Upper lobe of right lung (tissue), 1 donor: ENCODE measurements at places on chromosomes 5 and 9. TPM values are rescaled to one million over a fixed set of nuclear protein-coding genes. Genes with fewer than 3 reads are reported as not detected.

Gene GTF2H2
- total RNA-seq: 27.0 TPM

- DNase-seq: no peak
Observed at GRCh38 chr5:168401226-168401625, 85.0 kb upstream of the RARS1 start.

GRCh38 chr9:126149661-126150060 lies 177.0 kb upstream of the MVB12B start:
- DNase-seq: peak; percentile 18

DNA sequence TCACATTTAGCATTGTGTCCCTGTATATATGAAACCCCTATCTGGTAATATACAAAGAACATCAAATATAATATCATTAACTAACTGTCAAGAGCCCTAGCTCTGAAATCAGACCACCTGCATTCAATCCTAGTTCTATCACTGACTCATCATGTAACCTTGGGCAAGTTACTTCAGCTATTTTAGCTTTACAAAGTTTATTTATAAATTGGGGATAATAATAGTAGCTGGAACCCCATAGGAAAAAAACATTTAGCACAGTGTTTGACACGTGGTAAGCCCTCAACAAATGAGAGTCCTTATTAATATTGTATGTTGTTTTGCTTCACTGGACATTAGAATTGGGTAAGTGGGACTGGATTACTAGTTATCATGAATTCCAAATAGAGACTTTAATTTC lies 157.5 kb downstream of the EBF1 start:
- no peak for DNase-seq

GRCh38 chr9:5292141-5292540 lies 12.4 kb downstream of the RLN2 start:
- DNase-seq: no peak

GRCh38 chr5:169703813-169704212 lies 66.7 kb downstream of the DOCK2 start:
- DNase-seq: no peak

DNA sequence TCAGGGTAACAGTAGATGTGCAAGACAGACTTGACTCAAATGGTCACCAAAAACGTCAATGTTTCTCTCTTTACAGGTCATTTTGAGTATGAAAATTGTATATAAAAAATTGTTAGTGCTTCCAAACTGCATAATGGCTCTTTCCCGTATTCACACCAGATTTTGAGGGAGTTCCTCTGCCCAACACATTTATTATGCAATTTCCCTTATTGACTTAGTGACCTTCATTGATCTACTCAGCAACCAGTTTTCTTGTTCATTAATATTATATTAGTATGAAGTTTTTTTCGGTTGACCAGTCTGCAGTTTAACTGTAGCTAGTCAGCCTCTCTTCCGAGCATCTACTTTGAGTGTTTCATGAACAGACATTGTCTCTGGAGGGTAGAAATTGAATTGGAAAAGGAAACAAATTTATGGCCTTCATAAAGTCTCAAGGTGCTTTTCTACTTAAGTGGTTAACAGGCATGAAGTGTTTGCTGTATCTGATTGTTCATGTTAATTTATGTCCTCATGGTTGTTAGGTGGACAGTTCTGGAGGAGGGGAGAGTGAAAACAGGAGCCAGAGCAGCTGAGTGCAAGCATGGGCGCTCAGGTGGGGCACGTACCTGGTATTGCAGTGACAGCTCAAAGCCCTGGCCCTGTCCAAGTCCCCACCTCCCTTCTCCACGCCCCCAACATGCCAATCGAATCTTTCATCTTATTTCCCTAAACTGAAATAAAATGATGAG lies 240.2 kb downstream of the RFK start:
- no peak for DNase-seq

Gene ADAMTS16
- total RNA-seq: 0.26 TPM

GRCh38 chr5:109612278-109612905 lies 77.3 kb upstream of the MAN2A1 start:
- DNase-seq: no peak

GRCh38 chr9:19470981-19471650 lies 62.3 kb downstream of the ACER2 start:
- DNase-seq: no peak

Gene CRHBP
- total RNA-seq: 0.26 TPM

Gene CARTPT
- total RNA-seq: not detected

GRCh38 chr5:18243846-18244245 lies 609.6 kb downstream of the TAF11L14 start:
- DNase-seq: no peak

DNA sequence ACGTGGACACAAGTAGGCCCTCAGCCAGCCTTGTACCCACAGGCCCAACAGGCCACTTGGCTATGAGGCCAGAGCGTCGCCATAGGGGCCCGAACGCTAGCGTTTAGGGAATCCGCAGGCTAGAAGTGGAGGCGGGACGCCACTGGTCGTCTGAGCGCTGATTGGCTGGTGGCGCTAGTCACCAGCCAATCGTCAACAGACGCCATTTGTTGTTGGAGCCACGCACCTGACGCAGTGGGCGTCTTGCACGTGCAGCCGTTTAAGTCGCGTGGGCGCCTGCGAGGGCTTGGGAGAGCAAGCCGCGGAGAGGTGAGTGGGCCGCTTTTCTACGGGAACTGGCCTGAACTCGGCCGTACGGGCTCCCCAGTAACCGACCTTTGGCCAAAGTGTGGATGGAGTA lies at the start of gene DDX4:
Gene DDX4 (plus strand): TSS at position 269 of the 400 bp plus-strand sequence. CDS start 903 bp downstream, outside the sequence.
- no peak for DNase-seq

GRCh38 chr5:126341906-126342630 lies 81.1 kb upstream of the GRAMD2B start:
- no peak for DNase-seq

- no peak for DNase-seq
Observed at GRCh38 chr9:120655005-120655622, 59.2 kb downstream of the MEGF9 start.

Gene ABHD17B
- 14.3 TPM for total RNA-seq

GRCh38 chr9:111975709-111976108 lies 79.1 kb downstream of the UGCG start:
- DNase-seq: peak; percentile 78

DNA sequence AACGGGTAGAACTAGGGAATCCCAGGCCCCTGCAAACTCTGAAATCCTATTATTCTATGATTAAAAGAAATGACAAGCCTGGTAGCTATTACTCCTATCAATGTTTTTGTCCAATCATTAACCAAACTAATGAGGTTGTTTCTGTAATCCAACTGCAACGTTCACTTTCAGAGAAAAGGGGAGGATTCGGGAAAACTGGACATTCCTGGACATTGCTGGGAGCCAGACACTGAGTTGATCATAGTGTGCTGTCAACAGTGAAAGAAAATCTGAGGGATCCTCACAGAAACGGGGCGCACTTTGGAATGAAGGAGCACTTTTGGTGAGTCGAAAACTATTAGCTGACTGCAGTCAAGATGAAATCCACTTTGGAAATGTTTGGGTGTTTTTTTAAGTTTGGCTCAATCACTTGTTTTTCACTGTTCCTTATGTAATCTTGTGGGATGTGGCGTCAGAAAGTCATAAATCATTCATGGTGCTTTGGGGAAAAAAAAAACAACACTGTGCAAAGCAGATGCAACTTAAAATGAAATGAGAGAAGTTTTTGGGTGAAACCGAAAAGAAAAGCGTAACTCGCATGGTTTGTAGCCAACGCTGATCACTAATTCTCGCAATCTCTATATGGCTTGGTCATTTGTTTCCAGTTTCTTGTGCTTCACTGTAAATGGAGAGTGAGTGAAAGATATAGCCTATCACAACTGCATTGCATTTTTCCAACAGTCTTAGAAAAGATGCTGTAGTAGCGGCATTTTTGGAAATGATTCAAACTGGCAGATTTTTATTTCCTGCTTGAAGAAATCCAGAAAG lies 51.2 kb upstream of the ADRA1B start:
- no peak for DNase-seq

Gene TMEM215
- not detected for total RNA-seq

DNA sequence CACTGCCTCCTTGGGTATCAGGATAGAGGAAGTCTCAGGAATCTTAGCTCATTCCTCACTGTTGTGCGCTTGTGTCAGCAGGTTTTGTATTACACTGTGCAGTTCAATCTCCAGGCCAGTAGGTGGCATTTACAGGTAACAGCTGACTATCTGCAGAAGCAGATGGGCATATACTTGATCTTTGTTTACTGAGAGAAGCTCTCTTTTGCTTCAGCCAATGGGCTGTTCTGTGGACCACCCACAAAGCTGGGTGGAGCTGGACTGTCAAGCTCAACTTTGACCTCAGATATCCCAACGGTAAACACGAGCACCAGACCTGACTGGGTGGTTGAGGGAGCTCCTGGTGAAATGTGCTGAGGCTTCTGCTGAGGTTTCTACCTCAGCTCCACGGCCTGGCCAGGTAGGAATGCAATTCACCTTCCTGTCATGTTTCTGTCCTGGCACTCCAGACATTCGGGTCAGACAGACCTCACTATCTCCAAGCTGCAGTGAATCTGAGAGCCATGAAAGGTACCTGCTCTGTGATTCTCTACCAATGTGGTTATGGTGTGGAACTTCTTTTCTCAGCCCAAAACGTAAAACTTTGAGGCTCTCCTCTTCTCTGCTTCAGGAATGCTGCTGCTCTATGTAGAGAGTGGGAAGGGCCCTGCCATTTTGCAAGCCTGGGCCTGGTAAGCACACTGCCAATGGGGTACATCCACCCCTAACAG lies 167.9 kb upstream of the ACTBL2 start:
- DNase-seq: no peak

GRCh38 chr9:135029871-135030565 lies 57.5 kb upstream of the OLFM1 start:
- peak; percentile 50 for DNase-seq

- no peak for DNase-seq
Observed at GRCh38 chr9:4118666-4119065, 181.2 kb downstream of the GLIS3 start.

Gene TICAM2
- total RNA-seq: 6.9 TPM

DNA sequence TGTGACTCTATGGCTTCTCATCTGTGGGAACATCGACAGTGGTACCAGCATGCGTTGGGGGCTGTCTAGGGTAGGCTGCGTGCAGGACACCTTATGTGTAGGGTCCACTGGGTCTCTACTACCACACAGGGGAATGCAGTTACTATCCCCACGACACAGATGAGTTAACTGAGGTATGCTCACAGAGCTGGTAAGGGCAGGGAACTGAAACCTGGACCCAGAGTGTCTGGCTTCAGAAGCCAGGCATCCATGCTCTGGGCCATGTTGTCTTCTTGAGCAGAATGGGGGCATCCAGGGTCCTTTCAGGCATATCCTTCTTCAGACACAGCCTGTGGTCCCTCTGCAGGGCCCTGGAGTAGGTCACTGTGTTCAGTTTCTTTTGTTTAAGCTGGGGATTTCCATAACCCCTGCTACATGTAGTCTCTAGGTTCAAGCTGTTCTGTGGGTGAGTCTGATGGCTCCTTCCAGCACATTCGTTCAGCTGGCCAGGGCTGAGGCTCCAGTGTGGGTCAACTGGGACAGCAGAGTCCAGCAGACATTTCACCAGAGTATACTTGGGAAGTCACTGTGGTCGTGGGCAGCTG lies 148.8 kb downstream of the GADD45G start:
- no peak for DNase-seq

DNA sequence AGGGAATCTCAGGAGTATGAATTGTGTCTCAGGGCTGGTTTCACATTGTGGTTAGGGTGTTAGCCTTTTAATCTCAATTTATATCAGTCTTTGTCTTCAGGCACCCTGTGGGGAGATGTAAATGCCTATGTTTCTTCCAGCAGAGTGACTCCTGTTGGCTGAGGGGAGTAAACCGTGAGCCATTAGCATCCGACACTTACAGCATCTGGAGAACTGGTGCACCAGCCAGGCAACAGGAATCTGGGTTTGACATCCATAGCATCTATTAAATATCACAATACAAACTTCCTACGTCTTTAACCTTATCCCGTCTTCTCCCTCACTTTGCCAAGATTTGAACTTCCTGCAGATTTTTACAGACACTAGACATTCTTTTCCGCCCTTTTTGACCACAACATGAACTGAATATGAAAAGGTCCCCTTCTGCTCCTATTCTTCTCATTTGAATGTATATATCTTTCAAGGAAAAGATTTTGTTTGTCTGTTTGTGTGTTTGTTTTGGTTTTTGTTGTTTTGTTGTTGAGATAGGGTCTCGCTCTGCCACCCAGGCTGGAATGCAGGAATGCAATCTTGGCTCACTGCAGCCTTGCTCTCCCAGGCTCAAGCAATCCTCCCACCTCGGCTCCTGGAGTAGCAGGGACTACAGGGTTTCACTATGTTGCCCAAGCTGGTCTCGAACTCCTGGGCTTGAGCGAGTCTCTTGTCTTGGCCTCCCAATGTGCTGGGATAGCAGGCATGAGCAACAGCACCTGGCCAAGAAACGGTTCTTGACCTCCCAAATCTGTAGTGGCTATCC lies 626.2 kb downstream of the TLR4 start:
- DNase-seq: no peak

- DNase-seq: no peak
Observed at GRCh38 chr5:147098233-147098790, 136.5 kb upstream of the STK32A start.

GRCh38 chr9:133679056-133679455 lies 42.9 kb downstream of the DBH start:
- DNase-seq: no peak

GRCh38 chr9:93096811-93097382 lies 880 bp downstream of the CARD19 start:
- DNase-seq: no peak

Gene ITK
- total RNA-seq: 8.1 TPM

DNA sequence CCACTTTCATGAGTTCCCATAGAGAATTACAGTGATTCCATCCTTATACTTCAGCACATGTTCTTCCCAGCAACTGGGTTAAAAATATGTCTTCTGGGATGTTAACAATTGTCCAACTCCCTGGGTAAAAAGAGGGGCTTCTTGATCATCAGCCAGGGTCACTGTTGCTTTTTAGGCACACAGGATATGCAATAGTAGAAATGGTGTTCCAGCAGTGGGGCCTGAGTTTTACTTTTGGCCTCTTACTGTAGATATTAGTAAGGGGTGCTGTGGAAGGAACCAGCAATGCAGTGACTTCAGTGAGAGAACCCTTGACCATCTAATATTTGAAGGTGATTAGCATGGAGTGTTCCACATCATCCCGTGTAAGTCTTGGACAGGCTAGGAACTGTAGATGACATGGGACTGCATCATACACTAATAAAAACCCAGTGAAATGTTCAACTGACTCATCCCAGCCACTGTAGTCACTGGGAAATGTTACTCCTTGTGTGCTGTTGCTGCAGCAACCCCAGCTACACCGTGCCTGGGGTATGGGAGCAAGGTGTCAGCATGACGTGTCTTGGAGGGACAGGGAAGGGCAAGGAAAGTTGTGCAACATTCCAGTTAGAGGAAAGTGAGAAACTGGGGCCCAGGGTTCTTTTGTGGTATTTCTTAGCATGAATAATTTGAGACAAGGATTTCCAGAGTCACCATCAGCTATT lies 610.9 kb downstream of the RAB3C start:
- no peak for DNase-seq

Gene FAM221B
- total RNA-seq: not detected

Gene PLPP7
- total RNA-seq: 1.5 TPM

Gene EQTN
- total RNA-seq: not detected

Gene CDKN2A
- 5.1 TPM for total RNA-seq

DNA sequence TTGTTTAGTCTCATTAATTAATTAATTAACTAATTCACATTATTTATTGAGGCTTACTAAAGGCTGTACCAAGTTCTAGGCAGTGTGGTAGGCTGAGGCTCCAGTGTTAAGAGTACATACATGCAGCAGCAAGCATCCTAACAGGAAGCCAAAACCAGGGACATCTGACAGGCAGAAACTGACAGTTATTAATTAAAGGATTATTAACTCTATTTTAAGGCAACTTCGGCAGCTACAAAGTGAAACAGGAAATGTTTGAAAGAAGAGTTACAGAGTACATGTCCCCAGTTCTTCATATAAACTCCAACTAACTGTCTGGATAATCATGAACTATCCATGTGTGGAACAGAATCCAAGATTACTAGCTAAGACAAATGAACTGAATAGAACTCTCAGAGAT lies 39.3 kb upstream of the GABRB2 start:
- no peak for DNase-seq
